Activated CD8-positive, alpha-beta memory T cell treated with anti-CD3 and anti-CD28 coated beads for 1 hour (primary cell): ENCODE measurements at places on chromosomes 2 and 18.

DNA sequence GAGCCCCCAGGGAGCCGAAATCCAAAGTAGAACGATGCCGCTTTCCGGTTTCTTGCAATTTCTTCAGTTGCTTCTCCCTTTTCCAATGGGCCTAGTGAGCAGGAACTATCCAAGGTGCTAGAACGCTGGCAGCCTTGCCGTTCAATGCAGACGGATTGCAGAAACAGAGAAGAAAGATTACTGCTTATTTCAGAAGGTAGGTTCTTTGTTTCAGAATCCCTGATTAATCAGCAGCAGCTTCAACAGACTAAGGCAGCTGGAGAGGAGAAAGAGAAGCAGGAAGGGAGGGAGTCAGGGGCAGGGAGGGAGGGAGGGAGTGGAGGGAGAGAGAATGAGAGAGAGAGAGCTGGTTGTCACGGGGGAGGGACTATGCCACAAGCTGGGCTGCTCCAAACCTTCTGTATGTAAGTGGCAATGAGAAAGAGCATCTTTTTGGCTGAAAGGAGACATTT is 576 bp downstream of the NYAP2 start:
- DNase-seq, result no peak

DNA sequence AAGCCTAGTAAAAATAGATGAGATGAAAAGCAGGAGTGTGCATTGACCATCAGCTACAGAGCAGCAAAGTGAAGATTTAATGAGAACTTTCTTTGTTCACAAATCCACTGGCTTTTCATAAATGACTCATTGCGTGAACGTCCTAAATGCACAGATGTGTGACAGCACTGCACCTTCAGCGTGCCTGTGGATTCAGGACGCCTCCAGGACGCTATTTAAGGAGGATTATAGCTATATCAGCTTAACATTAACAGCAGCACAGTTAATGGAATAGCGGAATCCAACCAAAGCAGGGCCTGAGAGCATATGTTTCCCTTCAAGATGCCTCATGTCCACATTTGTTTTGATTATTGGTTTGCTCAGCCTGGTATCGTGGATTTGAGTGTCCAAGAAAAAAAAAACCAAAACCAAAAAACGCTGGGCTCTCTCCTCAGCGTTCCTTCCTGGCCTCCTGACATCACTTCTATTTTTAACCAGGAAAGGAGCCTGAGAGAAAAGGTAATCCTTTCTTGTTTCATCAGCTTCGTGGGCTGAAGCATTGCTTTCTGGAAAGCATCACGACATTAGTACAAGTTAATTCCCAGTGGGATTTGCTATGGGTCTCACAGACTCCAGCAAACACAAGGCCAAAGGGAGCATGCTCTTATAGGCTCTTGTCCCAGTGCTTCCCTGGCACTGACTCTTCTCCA is 447.0 kb upstream of the SMIM21 start:
- no peak for DNase-seq

GRCh38 chr2:75146606-75147332 is 52.6 kb downstream of the TACR1 start:
- no peak for DNase-seq

- no peak for DNase-seq
Observed at GRCh38 chr2:118705032-118705431, 142.4 kb downstream of the EN1 start.

DNA sequence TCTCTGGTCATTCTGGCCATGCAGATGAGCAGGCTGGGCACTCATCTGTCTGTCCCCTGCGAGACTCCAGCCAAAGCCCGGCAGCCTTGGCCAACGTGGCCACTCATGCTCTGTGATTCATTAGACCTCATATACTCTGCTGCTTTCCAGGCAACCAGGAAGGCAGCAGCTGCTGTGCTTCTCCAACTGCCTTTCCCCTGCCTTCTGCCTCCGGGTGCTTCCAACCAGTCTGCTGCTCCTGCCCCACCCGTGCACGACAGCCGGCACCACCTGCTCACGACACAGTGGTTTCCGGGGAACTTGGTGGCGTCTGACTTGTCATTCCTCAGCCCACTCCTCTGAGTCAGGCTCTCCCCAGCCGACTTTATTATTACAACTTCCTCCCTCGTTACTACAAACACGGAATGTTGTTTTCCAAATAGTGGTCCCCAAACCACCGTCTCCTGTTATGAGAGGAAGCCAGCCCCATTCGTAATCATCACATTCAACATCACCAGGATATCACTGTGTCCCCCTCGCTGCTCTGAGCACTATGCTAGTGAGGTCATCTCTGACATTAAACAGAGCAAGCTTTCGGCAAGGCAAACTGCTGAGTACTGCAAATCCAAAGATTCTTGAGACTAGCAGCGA is 392.4 kb downstream of the ALK start:
- no peak for DNase-seq

GRCh38 chr2:156430980-156431358 is 5.2 kb upstream of the GPD2 start:
- DNase-seq, result no peak

DNA sequence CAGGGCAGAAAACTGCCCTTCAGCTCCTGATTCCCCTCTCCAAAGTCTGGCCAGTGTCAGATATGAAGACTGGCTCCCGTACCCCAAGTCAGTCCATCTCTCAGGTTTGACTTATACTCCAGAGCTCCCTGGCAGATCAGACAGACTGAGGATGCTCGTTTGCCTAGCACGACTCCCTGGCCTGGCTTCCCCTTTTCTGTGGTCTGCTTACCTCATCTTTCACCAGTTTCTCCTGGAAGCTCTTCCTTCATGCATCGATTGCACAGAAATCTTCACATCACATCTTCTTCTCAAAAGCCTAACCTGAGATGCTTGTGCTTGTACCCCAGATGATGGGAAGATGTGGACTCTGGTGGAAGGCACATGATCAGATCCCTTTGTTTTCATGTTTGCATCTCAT is 387.9 kb upstream of the POU3F3 start:
- no peak for DNase-seq

DNA sequence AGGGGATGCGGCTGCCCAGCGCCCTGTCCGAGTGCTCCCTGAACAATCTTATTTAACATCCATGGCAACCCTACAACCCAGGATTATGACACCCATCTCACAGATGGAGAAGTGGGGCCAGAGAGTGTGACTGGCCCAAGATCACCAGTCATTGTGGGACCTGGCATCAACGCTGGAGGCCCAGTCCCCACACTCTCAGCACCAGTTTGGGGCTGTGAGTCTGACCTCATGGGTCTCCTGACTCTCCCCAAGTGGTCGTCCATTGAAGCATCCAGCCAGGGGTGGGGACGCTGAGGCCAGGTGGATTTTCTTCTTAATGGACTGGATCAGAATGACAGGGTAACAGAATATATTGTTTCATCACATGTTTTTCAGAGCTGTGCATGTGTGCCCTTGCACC is 24.5 kb downstream of the MAL start:
- no peak for DNase-seq

GRCh38 chr2:166862468-166863132 is 25.7 kb upstream of the XIRP2 start:
- DNase-seq, result no peak

GRCh38 chr2:128734521-128735295 is 416.0 kb upstream of the HS6ST1 start:
- DNase-seq, result no peak

DNA sequence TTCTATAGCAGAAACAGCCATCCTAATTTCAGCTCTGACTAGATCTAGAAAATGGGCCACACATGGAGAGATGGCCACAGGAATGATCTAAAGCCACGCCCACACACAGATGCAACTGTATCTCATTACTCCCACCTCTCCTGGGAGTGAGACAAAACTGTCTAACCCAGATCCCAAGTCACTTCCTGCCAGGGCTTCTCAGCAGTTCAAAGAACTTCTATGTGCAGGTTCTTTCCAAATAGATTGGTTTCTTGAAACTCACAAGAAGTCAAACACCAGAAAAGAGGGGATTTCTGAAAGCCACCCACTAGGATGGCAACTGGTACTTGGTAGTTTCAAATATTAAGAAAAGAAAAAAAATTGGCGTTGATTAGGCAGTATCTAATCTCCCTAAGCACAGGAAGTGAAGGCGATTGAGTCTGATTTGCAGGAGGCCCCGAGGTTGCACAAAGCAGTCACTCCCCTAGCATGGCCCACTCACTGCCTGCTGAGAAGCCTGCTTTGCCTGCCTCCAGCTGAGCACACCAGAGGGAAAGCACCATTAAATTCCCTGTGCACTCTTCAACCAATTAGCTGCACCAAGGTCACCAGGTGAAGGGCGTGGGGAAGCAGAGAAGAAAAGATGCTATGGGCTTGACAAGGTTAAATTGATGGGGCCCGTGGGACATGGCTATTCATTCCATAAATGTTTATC is 51.1 kb downstream of the PAPOLG start:
- DNase-seq, result no peak

GRCh38 chr2:191783416-191783815 is 63.5 kb downstream of the CAVIN2 start:
- no peak for DNase-seq
